ENCODE measurements at places on chromosomes 7 and 10.

- DNase-seq, result no peak
These were observed 72.8 kb downstream of the FGFR2 start for GRCh38 chr10:121525251-121526134.

DNA sequence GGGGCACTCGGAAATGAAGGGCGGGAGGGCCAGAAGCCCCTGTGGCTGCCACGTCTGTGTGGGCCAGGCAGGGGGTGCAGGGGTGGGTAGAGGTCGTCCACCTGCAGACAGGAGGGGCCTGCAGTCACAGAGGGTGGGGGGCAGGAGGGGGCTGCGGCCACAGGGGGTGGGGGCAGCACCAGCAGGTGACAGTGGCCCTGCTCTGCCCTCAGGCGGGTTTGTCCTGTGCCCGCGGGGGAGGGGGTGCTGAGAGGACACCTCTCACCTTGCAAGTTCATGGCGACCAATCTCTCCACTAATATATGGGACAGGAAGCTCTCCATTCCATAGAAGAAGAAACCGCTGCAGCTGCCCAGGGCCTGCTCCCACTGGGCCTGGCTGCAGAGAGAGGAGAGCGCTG lies 26.6 kb upstream of the NKX6-2 start:
- DNase-seq, result no peak

DNA sequence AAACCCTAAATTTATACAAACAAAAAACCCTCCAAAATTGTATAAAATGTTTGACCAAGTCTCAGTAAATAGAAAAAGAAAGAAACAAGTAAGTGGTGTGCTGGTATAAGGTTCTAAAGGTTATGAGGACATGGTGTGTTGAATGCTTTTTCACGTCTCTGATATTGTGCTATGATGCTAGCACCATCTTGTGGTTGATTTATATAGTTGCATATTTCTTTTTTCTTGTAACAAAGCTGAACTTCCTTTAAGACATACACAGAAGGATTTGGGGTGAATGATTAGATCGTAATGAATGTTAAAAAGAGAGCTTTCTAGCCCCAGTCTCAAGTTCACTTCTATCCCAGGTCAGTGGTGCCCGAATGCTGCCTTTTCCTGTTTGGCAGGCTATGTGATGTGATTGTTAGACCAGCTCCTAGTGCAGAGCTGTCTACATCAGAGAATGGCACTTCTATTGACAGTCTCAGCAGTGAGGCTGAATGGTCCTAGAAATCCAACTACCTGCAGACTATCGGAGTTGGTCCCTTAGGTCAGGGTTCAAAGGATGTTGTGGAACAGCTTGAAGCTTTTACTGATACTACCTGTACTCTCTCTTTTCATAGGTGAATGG lies 25.0 kb downstream of the VTI1A start:
- DNase-seq, result peak; percentile 77

- no peak for DNase-seq
These were observed 9.5 kb downstream of the PHKG1 start for GRCh38 chr7:56083150-56083785.

GRCh38 chr7:132837529-132837928 lies 244.4 kb downstream of the CHCHD3 start:
- DNase-seq, result peak; percentile 39

DNA sequence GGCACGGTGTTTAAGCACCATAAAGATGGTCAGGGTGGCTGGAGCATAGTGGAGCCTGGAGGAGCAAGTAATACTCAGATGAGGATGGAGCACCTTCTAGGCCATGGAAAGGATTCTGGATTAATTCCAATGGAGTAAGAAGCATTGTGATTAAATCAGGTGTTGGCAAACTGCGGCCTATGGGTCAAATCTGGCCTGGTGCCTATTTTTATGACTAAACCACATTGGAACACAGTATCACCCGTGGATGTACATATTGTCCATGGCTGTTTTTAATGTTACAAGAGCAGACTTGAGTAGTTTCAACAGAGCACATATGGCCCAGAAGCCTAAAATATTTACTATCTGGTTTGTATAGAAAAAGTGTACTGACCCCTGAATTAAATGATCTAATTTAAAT lies 49.9 kb upstream of the TMEM248 start:
- DNase-seq, result peak; percentile 27

- DNase-seq, result no peak
These were observed 34.8 kb downstream of the DIP2C start for GRCh38 chr10:654647-654996.

- no peak for DNase-seq
These were observed 6.4 kb upstream of the PRKRIP1 start for GRCh38 chr7:102389810-102390209.

GRCh38 chr7:35694161-35694783 lies 663 bp downstream of the HERPUD2 start:
- DNase-seq, result peak; percentile 22

GRCh38 chr10:110373059-110373458 lies 68.3 kb upstream of the SMNDC1 start:
- DNase-seq, result peak; percentile 20

DNA sequence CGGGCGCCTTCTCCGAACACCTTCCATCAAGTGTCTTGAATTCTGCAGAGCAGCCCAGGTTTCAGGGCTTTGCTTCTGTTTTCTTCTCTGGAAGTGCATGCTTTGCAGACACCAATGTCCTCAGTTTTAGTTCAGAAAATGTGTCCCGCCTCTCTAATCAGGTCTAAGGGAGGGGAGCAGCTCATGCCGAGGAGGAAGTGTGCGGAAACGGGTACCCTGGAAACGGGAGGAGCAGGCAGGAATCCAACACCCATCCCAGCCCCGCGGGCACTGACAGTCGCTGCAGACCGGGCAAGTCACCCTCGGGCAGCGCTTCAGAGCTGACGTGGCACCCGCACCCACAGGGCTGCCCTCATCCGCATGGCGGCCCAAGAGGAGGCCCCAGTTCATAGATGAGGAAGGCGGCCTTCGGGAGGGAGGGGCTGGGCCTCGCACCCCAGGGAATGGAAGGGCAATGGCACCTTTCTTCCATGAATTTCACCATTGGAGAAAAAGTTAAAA lies 338.7 kb downstream of the DNAJB6 start:
- no peak for DNase-seq

GRCh38 chr10:61029411-61029810 lies 85.4 kb upstream of the RHOBTB1 start:
- DNase-seq, result no peak

DNA sequence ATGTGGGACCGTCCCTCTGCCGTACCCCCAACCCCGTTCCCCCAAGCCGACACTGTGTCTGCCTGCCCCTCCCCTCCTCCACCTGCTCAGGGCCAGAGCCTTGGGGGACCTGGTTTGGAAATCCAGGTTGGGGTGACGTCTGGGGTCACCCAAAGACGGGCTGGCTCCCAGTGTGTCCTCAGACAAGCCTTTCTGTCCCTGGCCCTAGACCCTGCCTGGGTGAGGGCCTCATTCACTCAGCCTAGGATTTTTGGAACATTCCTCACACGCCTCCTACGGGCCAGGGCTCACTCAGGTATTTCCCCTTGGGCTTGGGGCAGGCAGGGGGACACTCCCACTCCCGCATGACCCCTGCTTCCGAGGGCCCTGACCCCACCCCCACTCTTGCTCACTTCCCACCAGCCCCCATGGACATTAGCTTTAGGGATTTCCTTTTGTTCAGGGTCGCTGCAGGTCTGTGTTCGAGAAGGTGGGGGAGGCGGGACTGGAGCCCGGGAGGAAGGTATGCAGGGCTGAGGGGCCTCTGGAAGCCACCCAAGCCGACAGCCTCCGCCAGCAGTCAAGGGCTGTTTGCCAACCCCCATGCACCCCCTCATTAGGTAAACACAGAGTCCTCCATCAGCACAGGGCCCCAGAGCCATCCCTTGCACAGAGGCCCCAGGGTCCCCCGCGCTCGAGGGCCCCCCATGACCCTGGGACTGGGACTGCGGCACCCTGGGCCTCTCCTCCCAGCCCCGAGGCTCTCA lies 35.1 kb downstream of the PDGFA start:
- no peak for DNase-seq

DNA sequence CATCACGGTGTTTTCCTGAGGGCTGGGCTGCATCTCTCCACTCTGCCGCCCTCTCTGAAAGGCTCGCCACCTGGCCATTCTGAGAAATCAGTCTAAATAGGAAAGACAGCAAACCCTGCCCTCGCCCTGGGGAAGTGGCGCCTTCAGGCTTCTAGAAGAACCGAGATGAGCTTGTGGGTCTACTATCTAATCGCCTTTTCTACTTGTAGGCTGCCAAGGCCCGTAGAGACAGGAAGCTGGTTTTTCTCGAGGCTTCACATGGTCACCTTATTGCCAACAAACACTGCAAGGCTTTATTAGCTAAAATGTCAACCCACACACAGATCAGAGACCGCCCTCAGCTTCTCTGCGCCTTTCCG lies 21.4 kb downstream of the LAT2 start:
- DNase-seq, result no peak

GRCh38 chr7:155644971-155645509 lies 579 bp downstream of the RBM33 start:
- peak; percentile 32 for DNase-seq

- peak; percentile 16 for DNase-seq
These were observed 1.6 kb downstream of the SFMBT2 start for GRCh38 chr10:7409045-7409731.

DNA sequence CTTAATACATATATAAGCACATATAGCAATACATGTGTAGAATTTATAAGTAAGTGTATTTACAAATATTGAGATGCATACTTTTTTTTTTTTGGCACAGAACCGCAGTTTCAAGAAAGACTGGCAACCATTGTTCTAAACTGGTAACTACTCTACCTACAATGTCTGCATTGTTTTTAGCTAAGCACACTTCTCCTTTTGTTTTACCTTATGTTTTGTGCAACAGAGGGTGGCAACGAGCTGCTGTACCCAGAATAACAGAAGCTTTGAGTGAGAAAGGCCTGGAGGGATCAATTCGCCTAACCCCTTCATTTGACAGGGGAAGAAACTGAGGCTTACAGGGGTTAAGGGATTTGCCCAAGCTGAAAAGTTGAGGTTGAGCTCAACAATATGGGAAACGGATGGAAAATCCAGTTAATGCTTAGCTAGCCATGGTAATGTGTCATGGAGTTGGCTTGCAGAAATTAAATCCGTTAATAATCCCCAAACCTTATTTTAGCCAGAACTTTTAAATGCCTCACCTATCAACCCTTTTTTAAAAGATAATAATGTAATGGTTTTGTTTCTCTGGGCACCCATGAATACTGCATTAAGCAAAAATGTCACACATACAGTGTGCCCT lies 25.5 kb downstream of the FZD1 start:
- no peak for DNase-seq

GRCh38 chr10:75070476-75070875 lies 41.0 kb upstream of the SAMD8 start:
- DNase-seq, result no peak

DNA sequence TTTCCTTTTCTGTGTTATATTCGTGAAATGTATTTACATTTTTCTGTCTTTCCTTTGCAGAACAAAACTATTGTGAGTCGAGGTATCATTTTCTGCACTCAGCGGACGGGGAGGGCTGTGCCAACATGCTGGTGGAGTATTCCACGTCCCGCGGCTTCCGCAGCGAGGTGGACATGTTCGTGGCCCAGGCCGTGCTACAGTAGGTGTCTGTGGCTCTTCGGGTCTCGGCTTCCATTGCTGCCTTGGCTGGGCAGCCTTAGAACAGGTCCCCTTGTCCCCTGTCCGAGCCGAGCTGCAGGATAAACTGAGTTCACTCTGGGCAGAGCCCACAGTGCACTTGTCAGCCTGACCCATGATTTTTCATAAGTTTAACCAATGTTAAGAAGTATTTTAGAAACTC lies 14.5 kb downstream of the GET4 start:
- DNase-seq, result no peak

DNA sequence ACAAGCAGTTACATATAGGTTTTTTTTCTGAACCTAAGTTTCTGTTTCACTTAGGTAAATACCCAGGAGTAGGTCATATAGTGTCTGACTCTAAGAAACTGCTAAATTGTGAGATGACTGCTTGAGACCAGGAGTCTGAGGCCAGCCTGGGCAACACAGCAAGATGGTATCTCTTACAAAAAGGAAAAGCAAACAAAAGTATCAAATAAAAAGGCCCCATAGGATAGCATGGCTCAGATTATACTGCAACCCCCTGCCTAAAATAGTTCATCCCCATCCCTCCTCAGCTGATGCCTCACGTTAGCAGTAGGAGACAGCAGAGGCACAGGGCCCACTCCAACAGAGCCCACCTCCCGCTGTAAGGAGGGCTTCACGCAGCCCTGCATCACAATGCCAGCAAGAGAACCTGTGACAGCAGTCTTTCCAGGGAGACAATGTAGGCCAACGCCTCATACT lies 90.3 kb downstream of the SRPK2 start:
- DNase-seq, result no peak

GRCh38 chr7:18163091-18163490 lies 135.4 kb upstream of the PRPS1L1 start:
- no peak for DNase-seq

GRCh38 chr7:44911911-44912310 lies 26.6 kb upstream of the PURB start:
- no peak for DNase-seq

DNA sequence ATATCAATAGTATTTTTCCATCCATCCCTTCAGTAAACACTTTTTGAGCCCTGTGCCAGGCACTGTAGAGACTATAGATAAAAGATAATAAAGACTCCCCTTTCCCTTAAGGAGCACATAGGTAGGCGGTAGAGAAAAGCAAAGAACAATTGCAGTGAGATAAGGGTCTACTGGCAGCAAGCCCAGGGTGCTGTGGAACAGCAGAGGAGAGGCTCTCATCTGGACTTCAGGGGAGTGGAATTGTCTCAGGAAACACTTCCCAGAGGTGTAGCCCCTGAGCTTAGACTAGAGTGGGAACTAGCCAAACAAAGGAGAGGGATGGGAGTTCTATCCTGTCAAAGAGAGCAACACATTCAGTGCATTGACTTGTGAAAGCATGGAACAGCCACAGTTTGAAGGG lies 102.0 kb downstream of the NRF1 start:
- DNase-seq, result no peak

- DNase-seq, result no peak
These were observed 5.7 kb downstream of the MTURN start for GRCh38 chr7:30140456-30140855.

- DNase-seq, result no peak
These were observed 42.9 kb downstream of the MKI67 start for GRCh38 chr10:128083191-128083895.

DNA sequence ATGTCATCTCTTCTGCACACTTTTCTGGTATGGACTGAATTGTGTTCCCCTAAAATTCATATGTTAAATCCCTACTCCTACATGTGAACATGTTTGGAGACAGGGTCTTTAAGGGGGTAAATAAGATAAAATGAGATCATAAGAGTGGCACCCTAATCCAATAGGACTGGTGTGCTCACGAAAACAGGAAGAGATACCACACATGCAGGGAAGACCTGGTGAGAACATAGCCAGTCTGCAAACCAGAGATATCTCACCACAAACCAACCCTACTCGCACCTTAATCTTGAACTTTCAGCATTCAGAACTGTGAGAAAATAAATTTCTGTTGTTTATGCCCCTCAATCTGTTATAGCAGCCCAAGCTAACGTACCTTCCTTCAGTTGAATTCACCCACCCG lies 51.8 kb downstream of the VWDE start:
- no peak for DNase-seq

- DNase-seq, result no peak
These were observed 125.2 kb downstream of the DOCK4 start for GRCh38 chr7:112080978-112081377.

- DNase-seq, result peak; percentile 57
These were observed 359.4 kb upstream of the CELF2 start for GRCh38 chr10:10658172-10658785.

Data from fibroblast of mammary gland (primary cell).